ENCODE measurements at places on chromosomes 16 and 17.

DNA sequence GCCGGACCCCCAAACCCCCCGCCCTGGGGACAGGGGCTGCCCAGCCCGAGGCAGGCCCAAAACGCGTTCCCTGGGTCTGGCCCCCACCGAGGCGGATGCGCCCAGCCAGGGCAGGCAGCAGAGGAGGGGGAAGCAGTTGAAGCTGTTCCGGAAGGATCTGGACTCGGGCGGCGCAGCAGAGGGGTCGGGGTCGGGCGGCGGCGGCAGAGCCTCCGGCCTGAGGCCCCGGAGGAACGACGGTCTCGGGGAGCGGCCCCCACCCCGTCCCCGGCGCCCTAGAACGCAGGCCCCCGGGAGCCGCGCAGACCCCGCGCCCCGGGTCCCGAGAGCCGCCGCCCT, 22.9 kb upstream of the ZFPM1 start:
- DNase-seq, result no peak

GRCh38 chr17:21330436-21331160, 45.6 kb upstream of the KCNJ12 start:
- DNase-seq, result no peak

DNA sequence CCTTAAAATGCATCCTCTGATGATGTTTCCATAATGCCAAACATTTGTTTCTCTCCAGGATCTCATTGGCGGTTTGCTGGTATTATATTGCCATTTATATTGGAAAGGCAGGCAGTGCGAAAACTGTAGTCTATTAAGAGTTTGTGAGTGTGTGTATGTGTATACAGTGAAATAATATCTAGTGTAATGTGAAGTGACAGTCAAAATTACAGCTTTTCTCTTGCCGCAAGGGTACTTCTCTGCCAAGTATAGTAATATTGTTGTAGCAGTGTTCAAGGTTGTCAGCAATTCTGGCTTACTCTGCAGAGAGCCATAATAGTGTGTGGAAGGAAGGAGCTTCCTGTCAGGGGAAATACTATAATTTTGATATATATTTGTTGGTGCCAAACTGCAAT, 178.6 kb downstream of the WWOX start:
- DNase-seq, result no peak

DNA sequence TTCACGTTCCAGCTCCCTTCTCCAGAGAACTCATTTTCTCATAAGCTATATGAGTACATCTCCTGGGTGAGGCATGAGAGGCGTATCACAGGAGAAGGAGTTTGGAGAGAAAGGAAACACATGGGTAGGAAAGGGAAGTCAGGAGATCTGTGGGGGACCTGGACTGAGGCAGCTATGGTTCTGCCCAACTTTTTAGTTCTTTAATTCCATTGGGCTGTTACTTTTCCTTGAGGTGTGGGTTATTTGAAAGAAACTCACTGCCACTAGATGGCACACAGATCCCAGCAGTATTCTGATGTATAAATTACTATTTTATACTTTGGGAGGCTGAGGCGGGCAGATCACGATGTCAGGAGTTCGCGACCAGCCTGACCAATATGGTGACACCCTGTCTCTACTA, 63.6 kb downstream of the NUP93 start:
- no peak for DNase-seq

GRCh38 chr17:79671085-79671694, 59.6 kb upstream of the ENPP7 start:
- no peak for DNase-seq

DNA sequence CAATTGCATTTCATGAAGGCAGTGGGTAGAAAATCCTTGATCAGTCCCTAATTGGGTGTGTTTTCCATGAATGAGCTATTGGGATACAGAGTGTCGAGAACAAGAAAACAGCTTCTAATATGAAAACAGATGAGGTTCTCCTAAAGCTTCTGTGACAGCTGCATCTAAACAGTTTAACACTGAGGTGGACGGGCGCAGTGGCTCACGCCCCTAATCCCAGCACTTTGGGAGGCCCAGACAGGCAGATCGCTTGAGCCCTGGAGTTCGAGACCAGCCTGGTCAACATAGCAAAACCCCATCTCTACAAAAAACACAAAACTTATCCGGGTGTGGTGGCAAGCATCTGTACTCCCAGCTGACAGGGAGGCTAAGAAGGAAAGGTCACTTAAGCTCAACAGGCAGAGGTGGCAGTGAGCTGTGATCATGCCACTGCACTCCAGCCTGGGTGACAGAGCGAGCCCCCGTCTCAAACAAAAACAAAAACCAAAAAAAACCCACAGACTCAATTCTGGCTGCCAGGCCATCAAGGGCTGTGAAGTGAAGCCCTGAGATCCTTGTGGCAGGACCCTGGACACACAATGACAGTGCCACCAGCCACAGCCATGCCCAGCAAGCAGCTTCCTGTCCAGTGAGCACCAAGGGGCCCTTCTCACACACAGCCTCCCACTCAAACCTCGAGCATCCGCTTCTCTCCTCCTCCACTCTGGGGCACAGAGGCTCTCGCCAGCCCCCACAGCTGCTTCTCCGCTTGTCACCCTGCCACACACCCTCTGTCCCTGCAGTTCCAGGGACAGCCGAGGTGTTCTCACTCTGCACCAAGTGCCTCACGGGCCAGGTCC, 44.0 kb downstream of the ANKRD11 start:
- no peak for DNase-seq

DNA sequence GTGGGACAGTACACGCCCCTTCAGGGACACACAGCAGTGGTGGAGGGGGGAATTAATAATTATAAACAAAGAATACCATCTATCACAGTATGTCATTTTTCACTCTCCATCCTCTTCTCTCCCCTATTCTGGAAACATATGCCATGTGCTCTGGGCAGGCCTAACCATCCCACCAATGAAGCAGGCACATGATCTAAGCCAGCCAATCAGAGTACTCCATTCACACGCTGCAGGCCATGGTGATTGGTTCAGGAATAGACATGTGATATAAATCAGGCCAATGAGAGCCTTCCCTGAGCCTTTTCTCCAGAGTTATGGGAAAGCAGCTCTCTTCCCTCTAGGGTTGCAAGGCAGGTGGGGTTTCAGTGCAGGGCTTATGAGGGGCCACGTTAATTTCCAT, 36.5 kb downstream of the GSG1L start:
- DNase-seq, result no peak

DNA sequence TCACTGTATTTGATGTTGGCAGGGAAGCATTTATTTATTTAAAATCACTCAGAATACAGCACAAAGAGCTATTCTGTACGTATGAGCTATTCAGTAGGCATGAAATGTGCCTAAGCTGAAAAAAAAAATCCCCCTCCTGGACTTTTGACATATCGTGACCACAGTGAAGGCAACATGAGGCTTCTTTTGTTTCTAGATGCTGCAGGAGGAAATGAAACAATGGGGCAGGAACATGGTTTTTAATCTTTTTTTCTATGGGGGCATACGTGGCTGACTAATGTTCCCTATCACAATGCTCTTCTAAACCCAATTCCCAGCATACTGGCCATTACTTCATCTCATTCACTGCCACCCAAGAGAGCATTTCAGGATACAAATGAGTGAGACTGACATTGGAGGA, 191.0 kb upstream of the PMFBP1 start:
- DNase-seq, result no peak

DNA sequence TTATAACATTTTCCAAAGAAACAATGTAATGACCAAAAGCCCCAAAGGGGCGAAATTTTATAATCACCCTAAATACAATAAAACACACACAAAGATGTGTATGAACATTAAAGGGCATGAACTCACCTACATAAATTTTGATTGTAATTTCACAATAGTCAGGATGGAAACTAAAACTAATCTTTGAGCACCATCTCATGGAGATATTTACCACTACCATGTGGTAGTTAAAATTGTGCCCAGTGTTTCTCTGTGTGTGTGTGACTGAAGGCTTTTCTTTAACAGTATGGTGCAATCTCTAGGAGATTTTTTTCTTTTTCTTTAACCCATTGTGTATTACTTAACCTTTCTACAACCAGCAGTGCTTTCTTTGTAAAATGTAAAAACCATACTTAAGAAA, 19.7 kb upstream of the MEIOC start:
- DNase-seq, result no peak

- DNase-seq, result no peak
Measured at GRCh38 chr17:81511804-81512561, 616 bp downstream of the ACTG1 start.

GRCh38 chr16:85549766-85550421, 63.2 kb upstream of the GSE1 start:
- DNase-seq, result no peak

DNA sequence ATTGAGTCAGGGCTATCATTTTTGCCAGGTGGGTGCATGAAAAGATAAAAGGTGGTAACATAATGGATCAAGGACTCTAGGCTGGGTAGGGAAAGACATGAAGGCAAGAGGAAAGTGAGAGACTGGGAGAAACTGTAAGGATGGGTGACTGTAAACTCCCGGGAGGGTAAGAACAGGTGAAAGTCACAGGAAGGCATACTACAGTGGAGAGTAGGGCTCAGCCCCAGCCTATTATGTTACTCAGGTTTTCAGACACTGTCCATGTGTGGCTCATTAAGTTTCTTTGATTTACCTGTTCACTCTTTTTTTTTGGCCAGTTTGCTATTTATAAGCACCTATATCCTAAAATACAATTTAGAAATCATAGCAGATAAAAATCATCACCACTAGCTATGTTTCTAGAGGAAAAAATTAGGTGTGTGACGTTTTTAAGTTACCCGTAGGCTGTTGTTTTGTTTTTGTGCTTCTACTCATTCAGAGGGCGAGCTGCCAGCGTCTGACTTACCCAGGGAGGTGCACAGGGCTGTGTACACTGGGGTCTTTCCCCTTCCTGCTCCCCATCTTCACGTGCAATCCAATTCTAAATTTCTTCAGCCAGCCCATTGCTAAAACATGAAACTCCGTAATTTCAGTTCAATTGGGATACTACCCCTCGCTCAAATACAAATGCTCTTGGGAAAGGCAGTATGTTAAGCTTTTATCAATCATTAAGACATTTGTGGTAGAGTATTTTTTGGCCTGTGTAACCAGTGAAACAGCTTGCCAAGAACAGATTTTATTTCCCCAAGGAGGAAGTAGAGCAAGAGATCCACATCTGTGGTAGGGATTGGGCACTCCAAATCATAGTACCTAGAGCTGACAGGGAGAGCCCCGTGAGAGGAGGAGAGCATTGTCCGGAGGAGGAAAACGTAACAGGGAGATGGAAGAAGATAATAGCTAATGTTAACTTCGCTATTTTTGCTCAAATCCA, 21.7 kb upstream of the VWA3A start:
- DNase-seq, result no peak

All from hypothalamus (tissue), 51 donors.